ENCODE measurements at places on chromosomes 6 and 20. TPM values are rescaled to one million over a fixed set of nuclear protein-coding genes. Genes with fewer than 3 reads are reported as not detected.

The PLAGL1 gene
- 15.7 TPM for total RNA-seq

The LINC00237 gene
- total RNA-seq = not detected

The PSORS1C2 gene
- total RNA-seq = not detected

The OR2H2 gene
- total RNA-seq = not detected

The DEFB132 gene
- not detected for total RNA-seq

The SLC17A1 gene
- total RNA-seq = 0.32 TPM

The SLC22A23 gene
- not detected for total RNA-seq

The CPNE5 gene
- 2.1 TPM for total RNA-seq

The CD40 gene
- 0.91 TPM for total RNA-seq

The CLVS2 gene
- not detected for total RNA-seq

The DEFB113 gene
- total RNA-seq = not detected

The SMLR1 gene
- not detected for total RNA-seq

The SLC17A9 gene
- 21.4 TPM for total RNA-seq

The LY86 gene
- 0.57 TPM for total RNA-seq

The AVP gene
- total RNA-seq = not detected

DNA sequence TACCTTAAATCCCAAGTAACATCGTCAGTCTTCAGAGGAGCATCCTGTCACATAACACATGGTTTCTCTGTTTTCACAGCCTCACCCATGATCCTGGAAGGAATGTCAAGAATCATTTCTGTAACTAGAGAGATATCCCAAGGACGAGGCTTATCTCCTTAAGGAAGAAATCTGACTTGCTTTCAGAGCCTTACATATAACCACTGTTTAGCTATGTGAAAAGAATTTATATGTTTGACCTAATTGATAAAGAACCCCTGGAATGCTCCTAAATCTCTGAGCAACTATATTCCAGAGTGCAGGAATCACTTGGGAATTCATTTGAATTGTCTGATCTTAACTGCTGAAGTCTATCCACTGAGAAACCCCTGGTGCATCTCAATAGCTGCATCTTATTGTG lies 243.1 kb downstream of the ALDH8A1 start:
- no peak for DNase-seq

DNA sequence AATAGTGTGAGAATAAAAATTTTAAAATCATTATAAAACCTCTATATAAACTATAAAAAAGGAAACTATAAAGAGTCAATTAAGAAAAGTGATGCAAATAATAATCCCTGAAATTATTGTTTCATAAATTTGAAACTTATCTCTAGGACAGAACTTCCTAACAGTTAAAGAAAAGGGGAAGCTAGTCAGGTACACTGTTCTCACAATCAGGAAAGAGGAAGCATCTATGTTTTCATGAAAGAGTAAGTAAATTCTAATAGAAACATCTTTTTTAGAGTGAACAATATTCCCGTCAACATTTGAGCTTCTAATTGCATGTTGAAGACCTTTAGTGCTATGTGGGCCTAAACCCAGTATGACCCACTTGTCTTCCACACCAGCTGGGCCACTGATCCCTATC lies 1.2 kb upstream of the ADGRF1 start:
- DNase-seq = no peak

DNA sequence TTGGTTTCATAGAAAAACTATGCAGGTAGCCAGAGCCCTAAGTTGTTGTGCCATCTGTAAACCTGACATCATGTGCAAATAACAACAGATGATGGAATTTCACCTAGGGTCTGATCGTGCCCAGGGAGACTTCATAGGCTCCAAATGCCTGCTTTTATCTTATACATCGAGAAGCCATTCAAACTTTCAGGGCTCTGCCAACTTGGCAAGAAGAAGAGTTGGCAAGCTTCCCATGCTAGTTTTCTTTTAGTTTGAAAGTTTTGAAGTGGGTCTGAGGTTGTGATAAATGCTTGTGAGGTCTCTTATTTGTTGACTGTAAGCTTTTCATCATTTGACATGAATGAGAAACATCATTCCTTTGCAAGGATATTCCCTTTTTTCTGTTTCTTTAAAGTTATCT lies 175.4 kb upstream of the FLRT3 start:
- DNase-seq = no peak

GRCh38 chr6:30465595-30466306 lies 23.6 kb upstream of the HLA-E start:
- DNase-seq = no peak

DNA sequence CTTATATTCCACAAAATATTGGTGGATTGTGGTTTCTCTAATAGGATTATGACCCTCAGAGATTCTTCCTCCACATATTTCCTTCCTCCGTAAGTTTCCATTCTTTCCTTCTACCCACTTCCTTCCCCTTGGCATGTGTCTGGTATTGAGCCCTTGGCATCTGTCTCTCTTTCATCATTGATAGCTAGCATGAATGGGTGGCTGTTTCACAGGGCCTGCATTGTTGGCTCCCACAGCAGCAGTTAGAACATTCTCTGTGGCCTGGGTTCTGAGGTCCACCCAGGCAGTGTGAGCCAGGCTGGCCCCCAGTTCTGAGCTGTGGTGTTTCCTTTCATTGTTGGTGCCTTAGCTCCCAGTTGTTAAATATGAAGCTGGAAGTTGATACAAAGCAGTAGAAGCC lies 125.3 kb downstream of the ANKS1A start:
- DNase-seq = no peak

GRCh38 chr6:1624058-1624850 lies 14.5 kb downstream of the FOXC1 start:
- no peak for DNase-seq

GRCh38 chr6:147839708-147840610 lies 331.5 kb downstream of the SAMD5 start:
- no peak for DNase-seq

DNA sequence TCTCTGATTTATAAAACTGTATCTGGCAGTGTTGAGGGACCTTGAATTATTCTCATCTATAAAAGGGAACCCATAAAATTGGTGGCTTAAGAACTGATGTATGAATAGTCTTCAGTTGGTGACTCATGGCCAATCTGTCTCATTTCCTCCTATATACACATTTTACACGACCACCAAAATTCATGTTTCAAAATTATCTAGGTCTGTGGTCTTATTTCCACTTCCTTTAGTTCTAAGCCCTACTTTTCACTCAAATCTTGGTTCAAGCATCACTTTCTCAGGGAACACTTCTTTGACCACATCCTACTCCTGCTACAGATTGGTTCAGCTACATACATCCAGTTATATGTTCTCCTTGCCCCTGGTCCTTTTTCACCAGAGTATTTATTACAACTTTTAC lies 18.6 kb upstream of the ENPP1 start:
- no peak for DNase-seq

- DNase-seq = no peak
These were observed 313.7 kb upstream of the TBX18 start for GRCh38 chr6:85078058-85078457.

DNA sequence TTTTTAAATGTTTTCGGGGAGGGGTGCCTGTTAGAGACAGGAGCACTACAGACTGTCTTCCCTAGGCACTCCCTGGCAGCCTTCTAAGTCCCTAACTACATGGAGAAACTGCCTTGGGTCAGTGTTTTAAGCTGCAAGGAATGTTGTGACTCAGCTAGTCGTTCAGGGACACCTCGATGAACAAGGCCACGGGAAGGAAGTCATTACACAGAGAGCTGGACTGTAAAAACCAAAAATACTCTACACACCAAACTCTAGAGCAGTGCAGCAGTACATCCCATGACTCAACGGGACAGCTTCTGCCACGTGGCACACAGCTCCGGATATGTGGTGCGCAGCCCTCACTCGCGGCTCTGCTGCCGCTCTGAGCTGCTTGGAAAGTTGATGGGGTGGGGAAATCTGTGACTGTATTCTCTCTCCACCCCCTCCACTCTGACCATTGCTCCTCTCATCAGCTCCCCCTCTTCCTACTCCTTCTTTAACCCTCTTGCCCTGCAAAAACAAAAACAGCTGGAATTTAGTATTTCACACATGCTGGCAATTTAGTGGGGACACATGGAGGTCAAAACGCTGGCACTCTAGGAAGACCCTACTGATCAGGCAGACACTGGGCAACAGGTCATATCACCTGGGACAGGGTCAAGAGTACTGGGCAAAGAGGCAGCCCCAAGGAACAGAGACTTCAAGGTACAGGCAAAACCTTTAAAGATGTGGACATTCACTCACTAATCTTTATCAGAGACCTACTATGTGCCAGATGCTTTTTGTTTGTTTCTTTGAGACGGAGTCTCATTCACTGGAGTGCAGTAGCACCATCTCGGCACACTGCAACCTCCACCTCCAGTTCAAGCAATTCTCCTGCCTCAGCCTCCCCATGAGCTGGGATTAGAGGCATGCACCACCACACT lies 10.9 kb upstream of the LPIN3 start:
- peak; percentile 39 for DNase-seq

DNA sequence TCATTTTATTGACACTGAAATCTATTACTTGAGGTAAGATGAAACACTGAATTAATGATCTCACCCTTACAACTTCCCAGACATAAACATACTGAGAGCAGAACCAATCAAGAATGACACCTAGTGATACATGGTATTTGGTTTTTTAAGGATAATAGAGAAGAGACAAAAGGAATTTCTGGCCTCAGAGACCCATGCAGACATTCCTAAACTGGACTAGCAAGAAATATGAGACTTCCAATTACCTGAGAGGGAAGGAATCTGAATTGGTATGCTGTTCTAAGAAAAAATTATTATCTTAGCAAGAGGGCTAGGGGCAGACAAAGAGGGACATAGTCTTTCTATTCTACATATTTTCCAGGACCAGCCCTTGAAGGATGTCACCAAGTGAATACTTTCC lies 141.1 kb downstream of the BMP5 start:
- no peak for DNase-seq

DNA sequence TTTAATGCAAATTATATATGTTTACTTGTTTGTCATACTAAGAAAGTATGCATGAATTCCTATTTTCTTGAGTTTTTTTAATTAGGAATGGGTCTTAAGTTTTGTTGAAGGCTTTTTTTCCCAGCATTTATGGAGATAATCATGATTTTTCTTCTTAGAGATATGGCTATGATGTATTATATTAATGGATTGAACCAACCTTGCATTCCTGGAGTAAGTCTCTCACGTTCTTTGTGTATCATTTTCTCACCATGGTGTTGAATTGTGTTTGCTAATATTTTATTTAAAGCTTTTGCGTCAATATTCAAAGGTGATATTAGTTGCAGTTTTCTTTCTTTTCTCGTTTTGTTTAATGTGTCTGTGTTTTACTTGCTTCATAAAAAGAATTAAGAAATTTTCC lies 48.4 kb upstream of the SLC35D3 start:
- DNase-seq = no peak

GRCh38 chr20:32144898-32145662 lies 35.6 kb downstream of the TM9SF4 start:
- no peak for DNase-seq

GRCh38 chr6:33824461-33825154 lies 20.8 kb upstream of the MLN start:
- DNase-seq = no peak

DNA sequence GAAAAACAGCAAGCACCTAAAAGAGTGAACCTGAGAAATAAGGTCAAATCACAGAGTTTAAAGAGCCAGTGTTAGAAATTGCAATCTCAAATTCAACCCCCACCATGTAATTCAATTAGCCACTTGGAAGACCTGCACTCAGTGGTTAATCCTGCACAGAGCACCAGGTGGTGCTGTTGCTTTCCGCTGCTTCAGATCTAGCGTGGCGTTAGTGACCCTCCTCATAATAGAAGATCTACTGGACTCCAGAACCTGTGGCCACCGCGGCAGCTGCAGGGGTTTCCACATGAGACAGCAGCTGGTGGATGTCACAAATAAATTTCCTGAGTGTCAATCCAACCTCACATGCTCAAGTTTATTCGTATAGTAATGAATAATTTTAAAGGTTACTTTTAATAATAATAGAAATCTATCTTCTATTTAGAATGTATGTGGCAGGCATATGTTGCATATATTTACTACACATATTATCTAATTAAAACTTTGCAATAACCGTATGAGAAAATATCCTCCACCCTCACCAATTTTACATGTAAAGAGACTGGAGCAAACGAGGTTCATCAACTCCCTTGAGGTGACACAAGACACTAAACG lies 84.4 kb downstream of the SYNE1 start:
- peak; percentile 11 for DNase-seq

GRCh38 chr6:46612645-46613044 lies 40.0 kb downstream of the CYP39A1 start:
- DNase-seq = no peak

- DNase-seq = no peak
These were observed 92.3 kb upstream of the FUT9 start for GRCh38 chr6:95923518-95923917.

- DNase-seq = no peak
These were observed 43.5 kb downstream of the NUP153 start for GRCh38 chr6:17663226-17663625.

DNA sequence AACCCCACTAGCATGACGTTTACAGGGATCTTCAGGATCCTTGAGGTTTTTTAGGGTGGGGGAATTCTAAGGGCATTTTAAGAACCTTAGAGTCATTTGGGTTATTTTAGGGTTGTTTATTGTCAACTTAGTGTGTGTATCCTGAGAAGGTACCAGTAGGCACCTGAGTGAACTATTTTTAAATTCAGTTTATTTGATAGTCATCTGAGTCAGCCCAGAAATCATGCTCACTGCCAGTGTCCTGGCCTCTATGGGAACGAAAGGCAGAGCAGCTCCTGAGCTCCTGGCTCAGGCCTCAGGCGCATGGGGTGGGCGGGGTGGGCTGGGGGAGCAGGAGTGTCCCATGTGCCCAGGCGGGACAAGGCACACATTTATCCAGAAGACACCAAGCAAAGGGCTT lies 52.0 kb downstream of the PRND start:
- no peak for DNase-seq

GRCh38 chr20:52614051-52614863 lies 357.9 kb upstream of the TSHZ2 start:
- DNase-seq = no peak

DNA sequence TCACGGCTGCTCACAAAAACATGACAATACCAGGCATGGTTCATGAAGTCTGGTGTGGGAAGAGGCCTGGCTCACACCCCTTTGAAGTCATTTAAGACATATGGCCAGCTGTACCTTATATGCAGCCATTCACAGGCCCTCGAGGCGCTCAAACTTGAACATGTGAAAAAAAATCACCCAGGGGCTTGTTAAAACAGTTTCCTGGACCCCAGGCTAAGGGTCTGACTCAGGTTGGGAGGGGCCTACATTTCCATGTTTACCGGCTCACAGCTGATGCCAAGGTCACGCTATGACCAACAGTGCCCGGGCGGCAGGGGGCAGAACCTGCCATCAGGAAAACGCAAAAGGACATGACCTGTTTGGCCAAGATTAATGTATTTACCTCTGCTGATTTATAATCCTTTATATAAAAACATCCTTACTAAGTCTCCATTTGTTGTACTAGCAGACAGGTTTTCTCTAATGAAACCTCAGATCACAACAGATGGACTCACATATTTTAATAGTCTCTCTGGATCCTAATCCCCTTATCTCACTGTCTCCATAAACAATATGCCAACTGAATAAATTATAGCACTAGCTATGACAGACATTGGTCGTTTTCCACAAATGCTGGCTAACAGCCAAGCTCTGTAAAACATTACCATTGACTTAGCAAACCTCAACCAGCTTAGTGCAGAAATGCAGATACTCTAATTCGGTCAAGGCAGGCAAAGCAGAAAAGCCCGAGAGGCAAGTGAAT lies 19.9 kb downstream of the EZR start:
- no peak for DNase-seq

GRCh38 chr20:19735446-19735845 lies 22.6 kb upstream of the RIN2 start:
- no peak for DNase-seq

All from activated T-helper 2 cell treated with anti-CD3 and anti-CD28 coated beads, Interferon-gamma antibody, Interleukin-2, Interleukin-4, amounts not matched to agents 10 μg/mL and 5 μg/mL and 100 μg/mL, durations not matched to agents 14 hours and 24 hours and 36 hours (primary cell).